Activated gamma-delta T cell treated with Interleukin-2 at 50 U/mL for 16 hours (primary cell): ENCODE measurements at places on chromosomes 16 and 17.
A peak's percentile ranks its signal among the peaks of the same experiment; 100 is the strongest.

GRCh38 chr16:75810342-75810741 is 84.1 kb upstream of the CPHXL start:
- no peak for DNase-seq

GRCh38 chr17:1060991-1061390 is 64.1 kb downstream of the TIMM22 start:
- no peak for DNase-seq

- DNase-seq: no peak
Measured at GRCh38 chr17:9054126-9054975, 33.0 kb downstream of the NTN1 start.

DNA sequence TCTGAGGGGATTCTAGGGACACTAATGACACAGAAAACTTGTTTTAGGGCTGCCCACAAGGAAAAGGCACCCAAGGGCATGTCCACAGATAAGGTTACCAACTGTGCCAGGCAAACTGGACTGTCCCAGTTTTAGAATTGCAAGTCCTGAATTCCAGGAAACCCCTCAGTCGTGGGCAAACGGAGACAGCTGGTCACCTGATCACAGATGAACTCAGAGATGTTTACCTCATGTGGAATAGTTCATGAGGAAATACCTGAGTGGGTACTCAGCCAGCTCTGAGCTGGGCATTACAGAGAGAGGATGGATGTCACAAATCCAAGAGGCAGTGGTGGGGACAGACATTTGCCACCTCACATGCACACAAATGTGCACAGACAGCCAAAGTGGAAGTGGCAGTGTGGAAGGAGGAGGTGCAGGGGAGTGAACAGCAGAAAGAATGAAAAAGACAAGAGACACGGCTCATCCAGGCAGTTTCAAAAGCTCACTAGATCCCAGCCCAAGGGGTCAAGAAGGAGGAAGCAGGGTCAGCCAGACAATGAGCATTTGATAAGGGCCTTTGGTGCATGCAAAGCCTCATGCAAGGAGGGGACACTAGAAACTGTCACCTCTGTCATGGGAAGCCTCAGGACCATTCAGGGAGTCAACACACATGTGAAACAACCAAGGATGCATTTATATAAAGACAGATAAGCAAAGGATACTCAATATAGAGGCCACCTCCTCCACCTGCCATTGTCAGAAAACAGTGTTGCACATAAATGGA is 24.8 kb downstream of the TTLL6 start:
- DNase-seq: no peak

DNA sequence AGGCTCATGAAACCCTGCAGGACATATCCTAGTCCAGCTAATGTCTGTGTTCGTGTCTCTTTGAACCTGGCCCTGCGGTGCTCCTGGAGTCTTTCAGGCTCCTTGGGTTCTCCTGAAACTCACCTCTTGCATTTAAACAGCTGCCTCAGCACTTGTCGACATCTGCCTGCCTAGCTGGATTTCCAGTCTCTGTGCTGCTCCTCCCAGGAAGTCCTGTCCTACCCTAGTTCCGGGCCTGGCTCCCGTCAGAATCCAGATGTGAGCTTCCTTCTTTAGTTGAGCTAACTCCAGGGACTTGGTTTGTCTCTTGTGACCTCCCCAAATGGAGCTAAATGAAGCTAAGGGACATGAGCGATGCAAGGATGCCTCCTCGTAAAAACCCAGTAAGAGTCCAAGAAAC is 155.2 kb upstream of the PIRT start:
- DNase-seq: no peak

GRCh38 chr16:49049191-49049590 is 232.4 kb downstream of the CBLN1 start:
- DNase-seq: no peak

- DNase-seq: no peak
Measured at GRCh38 chr17:54795046-54795445, 105.6 kb upstream of the TOM1L1 start.

DNA sequence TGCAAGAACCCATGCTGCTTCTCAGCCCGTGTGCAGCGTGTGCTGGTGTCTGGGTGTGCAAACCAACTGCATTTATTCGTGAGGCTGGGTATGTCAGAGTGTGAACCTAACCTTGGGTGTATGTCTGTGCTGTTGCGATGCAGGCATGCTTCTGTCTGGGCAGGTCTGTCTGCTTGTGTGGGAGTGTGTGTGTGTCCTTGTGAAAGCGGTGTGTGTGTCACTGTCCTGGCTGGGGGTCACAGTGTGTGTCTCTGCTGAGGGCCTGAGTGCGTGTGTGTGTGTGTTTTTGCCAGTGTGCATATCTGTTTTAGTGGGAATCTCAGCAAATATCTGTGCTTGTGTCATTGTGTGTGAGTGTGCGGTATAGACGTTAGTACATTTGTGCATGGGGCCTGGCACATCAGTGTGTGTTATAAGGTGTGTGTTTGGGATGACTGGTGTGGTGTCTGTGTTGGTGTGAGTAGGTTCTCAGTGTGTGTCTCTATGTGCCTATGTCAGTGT is 121.8 kb downstream of the CYLD start:
- no peak for DNase-seq

DNA sequence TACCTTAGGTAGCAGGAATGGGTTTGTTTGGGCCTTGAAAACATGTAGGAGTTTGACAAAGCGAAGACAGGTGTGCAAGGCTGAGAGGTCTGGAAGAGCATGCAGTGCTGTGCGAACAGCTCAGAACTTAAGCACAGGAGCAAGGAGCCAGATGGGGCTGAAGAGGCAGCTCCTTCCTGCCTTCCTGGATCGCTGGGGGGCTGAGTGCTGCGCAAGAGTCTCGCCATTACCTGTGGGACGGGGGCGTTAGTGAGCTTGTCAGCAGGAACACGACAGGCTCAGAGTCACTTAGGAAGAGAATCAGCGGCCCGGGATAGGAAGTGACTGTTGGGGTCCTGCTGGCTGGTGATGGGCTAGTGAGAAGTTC is 464 bp upstream of the MRM1 start:
- no peak for DNase-seq

DNA sequence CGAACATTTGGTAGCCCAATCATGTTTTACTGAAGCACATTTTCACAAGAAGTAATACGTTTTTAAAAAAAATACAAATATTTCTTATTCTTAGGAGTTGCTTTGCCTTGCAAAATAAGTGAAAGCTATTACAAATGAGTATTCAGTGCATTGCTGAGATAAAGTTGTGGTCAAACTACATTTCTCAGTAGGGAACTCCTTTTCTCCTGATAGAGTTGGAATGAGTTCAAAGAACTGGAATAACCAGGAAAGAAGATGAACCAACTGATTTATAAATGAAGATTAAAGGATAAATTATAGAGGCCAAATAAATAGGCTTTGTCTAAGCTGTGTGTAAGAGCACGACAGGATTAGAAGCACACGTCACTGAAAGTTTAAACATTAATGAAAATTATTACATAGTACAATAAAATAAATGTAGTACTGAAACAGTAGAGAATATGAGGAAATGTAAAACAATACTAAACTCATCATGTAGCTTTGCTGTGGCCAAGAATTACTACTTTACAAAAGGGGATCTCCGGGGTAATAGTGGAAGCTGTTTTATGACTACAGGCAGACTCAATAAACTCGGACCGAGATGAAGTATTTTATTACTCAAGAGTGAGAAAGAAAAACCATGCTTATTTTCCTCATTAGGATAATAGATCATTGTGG is 73.6 kb downstream of the KCNJ2 start:
- DNase-seq: no peak

GRCh38 chr17:79854080-79855060 is 15.1 kb upstream of the CBX4 start:
- DNase-seq: no peak

GRCh38 chr17:34146440-34147043 is 108.5 kb upstream of the CCL2 start:
- peak; percentile 33 for DNase-seq

GRCh38 chr17:81395600-81396277 is 482 bp downstream of the BAHCC1 start:
- DNase-seq: no peak

DNA sequence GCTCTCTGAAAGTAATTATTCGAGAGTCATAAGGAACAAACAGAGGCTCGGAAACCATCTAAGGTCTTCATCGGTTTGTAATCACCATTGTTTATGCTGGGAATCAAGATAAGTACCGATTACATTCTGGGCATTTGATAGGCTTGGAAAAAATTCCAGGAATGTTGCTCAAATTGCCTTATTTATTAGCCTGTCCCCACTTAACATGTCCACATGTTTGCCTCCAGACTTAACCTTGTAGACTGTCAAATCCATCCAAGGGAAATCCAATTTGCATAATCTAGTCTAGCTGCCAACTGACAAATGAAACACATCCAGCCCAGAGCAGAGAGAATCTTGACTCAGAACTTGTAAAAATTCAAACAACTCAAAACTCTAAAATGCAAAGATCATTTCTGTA is 51.3 kb upstream of the TMC5 start:
- DNase-seq: no peak

DNA sequence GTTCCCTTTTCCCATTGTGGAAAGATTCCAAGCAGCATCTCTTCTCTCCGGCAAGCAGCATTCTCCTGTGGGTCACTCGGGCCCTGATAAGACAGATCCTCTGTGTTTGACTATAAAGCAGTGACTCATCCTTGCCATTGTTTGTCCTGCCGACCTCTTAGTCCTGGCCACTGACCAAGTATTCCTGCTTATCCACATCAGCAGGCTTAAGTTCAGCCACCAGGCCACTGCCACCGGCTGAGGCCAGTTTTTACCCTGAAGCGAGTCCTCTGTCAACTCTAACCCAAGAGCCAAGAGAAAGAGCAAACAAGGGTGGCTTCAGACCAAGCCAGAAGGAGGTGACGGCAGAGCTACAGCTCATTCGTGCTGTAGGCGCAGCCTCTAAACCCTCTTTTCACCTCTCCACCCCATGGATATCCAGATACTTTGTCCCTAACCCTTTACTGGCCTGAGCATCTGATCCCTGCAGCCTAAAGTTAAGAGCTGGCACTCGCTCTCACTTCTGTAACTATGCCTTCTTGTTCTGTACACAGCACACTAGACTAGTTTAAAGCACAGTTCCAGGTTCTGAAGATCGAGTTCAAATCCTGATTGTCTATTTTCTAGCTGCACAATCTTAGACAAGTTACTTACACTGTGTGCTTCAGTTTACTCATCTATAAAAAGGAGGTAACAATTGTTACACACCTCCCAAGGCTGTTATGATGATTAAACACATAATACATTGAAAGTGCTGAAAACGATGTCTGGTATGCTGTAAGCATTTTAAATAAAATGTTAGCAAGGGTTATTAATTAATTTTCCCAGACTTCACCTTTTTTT is 31.0 kb downstream of the SOX9 start:
- no peak for DNase-seq

DNA sequence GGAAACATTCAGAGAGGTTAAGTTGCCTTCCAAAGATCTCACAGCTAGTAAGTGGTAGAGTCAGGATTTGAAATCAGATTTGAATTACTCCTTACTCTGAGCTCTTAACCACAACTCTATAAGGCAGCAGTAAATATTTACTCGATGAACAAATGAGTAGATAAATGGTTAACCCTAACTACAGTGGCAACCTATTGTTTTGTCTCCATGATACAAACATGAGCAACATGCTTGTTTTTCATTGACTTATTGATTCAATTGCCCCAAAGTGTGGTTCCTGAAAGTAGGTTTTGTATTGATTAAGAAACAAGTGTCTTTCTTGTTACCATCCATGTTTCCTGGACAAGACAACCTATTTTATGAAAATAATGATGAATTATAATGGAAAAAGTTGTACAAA is 34.8 kb upstream of the DDX52 start:
- no peak for DNase-seq

GRCh38 chr17:44115585-44116415 is 7.6 kb downstream of the HDAC5 start:
- DNase-seq: no peak

DNA sequence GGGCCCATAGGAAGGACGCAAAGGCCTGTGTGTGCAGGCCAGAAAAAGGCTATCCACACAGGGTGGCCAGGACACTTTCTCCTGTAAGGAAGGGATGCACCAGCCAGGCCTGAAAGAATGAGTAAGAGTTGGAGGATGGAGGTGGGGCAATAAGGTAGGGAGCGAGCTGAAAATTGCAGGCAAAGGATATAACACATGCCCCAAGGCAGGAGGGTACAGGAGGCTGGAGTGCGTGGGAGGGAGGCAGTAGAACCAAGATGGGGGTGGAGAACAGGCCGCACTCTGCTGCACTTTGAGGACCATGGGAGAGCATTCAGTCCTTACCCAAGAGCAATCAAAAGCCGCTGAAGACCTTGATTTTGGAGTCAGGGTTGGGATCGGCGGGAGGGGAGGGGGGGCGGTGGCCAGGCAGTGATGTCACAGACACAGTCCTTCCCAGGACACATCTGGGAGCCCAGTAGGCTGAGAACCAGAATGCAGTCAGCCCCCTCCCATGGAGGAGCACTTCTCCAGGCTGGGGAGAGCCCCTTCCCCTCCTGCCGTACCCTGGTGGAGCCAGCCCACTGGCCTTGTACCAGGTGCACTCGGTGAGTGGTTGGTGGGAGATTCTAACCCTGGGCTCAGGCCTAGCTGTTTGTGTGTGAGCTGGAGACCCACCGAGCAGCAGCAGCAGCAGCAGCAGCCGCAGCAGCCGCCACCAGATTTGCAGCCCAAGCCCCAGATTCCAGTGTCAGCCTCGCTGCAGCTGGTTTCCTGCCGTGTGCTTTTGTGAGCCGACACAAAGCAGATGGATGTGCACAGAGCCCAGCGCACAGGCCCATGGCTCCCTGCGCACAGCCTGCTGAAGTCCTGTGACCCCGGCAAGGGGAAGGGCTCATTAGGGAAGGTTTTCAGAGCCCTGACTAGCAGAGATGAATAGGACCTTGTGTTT is 17.5 kb downstream of the ANKRD40 start:
- DNase-seq: no peak

GRCh38 chr16:10121491-10121890 is 60.7 kb downstream of the GRIN2A start:
- DNase-seq: no peak

- no peak for DNase-seq
Measured at GRCh38 chr17:83151442-83152226, 72.2 kb downstream of the METRNL start.

DNA sequence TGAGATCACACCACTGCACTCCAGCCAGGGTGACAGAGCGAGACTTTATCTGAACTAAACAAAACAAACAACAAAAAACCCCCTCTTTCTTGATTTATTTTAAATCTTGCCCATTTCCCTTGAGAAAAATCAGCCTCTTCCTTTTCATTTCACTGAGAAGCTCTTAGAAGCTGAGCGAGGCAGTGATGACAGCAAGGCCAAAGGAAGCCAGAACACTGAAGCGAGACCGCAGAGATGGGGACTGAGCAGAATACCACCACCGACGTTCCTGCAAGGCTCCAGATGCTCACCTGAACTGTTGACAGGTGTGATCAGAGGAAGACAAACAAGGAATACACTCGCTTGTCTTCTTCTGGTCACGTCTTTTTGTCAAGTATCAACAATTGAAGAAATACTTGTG is 30.5 kb upstream of the IRF8 start:
- no peak for DNase-seq

DNA sequence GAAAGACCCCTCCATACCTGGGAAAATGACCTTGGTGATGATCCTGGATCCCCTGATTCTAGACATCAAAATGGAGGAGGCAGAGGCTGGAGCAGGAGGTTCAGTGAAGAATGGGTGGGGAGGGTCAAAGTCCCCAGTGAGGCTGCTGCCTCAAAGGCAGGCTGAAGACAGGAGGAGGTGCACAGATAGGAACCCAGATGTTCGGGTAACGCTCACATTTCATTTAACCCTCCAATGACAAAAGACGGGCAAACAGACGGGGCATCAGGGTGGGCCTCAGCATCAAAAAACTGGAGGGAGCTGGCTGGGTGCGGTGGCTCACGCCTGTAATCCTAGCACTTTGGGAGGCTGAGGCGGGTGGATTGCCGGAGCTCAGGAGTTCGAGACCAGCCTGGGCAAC is at the start of gene ANKRD40CL:
Gene ANKRD40CL, minus strand, starts transcription at position 73 of the 400 bp plus-strand sequence. CDS start 605 bp downstream, outside the sequence.
- DNase-seq: no peak
